Head of caudate nucleus (tissue), 42 donors: ENCODE measurements at places on chromosomes 5 and 9.

- DNase-seq, result no peak
These were observed 18.7 kb upstream of the ZNF608 start for GRCh38 chr5:124764992-124765611.

DNA sequence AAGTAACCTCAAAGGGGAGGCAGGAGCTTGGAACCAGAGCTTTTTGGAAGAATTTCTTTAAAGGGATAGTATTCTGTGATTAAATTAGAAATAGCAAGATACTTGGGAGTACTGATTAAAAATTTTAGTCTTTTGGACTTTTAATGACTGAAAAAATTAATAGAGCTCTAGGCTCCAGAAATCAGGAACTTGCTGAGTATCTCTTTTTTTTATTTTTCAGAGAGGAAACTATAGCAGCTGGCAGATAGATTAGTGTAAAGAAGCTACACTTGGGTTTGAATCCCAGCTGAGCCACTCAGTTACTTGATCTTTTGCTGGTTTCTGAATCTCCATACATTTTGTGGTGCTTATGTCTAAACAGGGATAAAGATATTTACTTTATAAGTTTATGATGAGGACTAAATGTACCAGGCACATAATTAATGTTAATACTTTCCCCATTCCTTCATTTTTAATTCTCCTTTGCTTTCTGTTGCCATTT is 94.2 kb upstream of the TNC start:
- no peak for DNase-seq

- DNase-seq, result no peak
These were observed 190.5 kb downstream of the GAS1 start for GRCh38 chr9:86756576-86757381.

DNA sequence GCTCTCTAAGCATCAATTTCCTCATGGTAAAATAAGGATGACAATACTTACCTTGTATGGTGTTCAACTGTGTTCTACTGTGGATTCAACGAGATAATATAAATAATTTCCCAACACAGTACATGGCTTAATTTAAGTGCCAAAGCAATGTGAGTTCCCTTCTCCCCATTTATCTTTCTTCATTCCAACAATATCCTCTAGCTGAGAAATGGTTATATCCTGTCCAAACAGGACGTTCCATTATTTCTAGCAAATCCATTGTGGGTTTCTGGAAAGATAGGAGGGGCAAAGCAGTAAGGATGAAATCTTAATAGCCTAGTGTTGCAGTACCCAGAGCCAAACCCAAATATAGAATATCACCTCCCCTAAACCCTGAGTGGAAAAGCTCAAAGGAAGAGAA is 22.0 kb downstream of the ABCA1 start:
- DNase-seq, result no peak

DNA sequence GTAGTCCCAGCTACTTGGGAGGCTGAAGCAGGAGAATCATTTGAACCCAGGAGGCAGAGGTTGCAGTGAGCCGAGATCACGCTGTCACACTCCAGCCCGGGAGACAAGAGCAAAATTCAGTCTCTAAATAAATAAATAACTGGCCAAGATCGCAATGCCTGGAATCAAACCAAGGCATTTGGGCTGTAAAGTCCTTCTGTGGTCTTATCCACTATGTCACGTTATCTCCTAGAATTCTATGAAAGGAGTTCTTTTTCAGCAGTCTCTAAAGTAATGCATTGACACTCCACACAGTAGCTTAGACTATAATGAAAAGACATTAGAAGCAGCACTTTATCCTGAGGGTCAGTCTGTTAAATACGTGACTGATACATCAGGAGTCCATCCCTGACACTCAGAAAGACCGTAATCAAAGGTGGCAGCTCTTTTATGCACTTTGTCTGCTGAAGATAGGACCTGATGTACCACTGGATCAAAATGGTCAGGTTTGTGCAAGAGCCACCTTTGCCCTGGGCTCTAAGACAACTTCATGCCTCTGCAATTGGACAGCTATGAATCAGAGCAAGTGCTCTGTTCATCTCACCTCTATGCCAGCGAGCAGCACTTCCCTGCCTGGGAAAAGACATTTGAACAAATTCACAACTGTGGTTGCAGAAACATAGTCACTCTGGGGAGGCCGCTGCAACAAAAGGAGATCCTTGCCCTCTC is 31.7 kb upstream of the GNA14 start:
- no peak for DNase-seq

GRCh38 chr5:22521521-22521920 is 331.6 kb downstream of the CDH12 start:
- DNase-seq, result no peak

GRCh38 chr5:149740866-149741459 is 10.9 kb downstream of the PPARGC1B start:
- peak; percentile 71 for DNase-seq

DNA sequence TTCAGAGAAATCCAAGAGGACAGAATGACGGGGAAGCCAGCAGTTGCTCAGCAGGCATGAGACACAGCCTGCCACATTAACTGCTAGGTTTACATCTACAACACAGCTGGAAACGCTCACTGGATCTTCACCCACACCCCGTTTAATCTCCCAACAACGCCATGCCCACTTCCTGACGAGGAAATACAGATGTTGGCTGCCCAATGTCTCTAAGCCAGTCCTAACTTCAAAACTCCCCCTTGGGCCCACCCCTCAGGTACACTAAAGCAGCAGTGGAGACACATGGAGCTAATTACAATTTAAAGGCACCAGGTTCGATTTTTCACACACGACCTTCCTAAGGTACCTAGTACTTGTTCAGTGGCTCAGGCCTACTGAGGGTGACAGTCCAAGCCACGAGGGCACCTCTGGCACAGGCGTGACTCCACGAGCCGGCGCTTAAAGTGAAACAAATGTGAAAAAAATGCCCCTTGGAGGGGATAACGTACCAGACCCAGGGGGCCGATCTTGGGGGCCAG is 904 bp downstream of the RPL12 start:
- DNase-seq, result peak; percentile 9

- DNase-seq, result no peak
These were observed 22.2 kb downstream of the AHRR start for GRCh38 chr5:343461-344401.
